ENCODE measurements at places on chromosomes 16 and 17.

- no peak for DNase-seq
Observed at GRCh38 chr16:21175397-21175796, 16.9 kb downstream of the LDAF1 start.

DNA sequence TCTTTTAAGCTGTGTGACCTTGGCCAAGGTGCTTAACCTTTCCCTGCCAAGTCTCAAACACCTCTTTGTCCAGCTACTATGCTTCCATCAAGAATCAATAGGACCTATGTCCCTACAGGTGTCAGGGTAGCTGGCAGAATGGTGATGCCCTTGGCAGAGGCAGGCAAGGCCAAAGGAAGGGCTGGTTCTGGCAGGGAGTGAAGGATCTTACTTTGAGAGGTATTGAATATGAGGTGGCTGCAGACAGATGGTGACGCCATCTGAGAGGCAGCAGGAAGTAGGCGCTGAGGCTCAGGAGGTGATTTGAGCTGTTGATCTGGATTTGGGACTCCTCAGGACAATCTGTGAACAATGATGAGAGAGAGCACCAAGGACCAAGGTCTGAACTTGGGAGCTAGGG lies 12.5 kb downstream of the ABCC3 start:
- no peak for DNase-seq

DNA sequence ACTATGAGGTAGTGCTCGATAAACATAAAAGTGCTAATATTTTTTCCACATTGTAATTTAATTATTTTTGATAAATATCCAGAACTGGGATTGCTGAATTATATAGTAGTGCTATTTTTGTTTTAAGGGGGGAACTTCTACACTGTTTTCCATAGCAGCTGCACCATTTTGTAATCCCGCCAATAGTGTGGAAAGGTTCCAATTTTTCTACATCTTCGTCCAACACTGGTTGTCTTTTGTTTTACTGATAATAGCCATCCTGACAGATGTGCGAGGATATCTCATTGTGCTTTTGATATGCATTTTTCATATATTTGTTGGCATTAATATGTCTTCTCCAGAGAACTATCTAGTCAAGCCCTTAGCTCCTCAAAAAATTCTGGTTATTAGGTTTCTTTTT lies 259.6 kb upstream of the KCNJ16 start:
- no peak for DNase-seq

DNA sequence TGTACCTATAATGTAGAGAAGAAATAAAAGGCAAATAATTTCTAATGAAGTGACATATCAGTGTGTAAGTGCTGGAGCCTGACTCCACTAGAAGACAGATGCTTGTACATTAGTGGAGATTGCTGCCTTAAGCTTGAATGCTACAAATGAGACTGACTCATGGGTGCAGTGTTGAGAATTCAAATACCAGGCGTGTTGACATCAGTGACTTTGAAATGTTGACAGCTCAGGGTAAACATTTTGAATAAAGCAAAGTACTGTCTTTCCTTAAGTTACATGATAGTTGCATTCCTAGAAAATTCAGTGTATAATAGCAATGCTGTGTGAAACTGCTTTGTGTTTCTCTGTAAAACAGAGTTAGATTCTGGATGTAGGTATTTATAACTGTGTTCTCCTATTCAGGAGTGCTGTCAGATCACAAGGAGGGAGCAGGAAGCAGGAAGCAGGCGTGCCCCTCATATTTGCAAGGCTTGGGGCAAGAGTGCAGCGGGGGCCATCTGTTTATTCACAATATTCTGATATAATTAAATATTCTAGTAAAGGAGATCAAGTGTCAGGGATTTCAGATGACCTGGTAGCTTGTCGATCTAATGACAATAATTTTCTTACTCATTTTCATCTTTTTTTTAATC lies 119.0 kb downstream of the SPECC1 start:
- DNase-seq: no peak

GRCh38 chr16:81810361-81810760 lies 31.3 kb downstream of the PLCG2 start:
- DNase-seq: no peak

DNA sequence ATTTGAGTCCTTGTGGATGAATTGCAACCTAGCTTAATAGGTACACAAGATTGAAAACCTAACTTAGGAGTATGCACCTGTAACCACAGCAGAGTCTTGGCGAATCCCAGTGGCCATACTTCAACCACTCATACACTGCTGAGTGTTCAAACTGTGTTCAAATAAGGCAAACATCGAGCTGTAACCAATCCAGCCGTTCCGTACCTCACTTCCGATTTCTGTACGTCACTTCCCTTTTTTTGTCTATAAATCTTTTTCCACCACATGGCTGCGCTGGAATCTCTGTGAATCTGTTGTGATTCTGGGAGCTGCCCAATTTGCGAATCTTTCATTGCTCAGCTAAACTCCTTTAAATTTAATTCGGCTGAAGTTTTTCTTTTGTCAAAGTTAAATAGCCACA lies 190.6 kb downstream of the MAF start:
- DNase-seq: no peak

- DNase-seq: no peak
Observed at GRCh38 chr17:2949469-2950044, 113.8 kb downstream of the OR1D5 start.

GRCh38 chr17:74211141-74211911 lies 2.0 kb upstream of the TTYH2 start:
- no peak for DNase-seq

GRCh38 chr17:66307257-66307656 lies 4.8 kb downstream of the PRKCA start:
- no peak for DNase-seq

DNA sequence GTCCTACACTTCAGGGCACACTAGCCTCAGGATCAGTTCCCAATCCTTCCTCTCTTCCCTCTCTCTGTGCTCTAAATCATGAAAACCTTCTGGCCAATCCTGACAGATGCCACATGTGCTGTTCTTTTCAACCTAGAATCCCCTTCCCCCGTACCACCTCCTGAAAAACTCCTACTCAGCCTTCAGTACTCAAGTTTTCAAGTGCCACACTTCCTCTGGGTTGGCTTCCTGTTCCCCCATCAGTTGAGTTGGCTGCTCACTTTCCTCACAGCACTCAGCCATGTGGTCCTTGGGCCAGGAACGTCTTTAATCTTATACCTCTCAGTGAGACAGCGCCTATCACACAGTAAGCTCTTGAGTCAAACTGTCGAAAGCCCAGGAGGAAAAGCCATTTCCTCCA lies 3.3 kb downstream of the ASPHD1 start:
- no peak for DNase-seq

DNA sequence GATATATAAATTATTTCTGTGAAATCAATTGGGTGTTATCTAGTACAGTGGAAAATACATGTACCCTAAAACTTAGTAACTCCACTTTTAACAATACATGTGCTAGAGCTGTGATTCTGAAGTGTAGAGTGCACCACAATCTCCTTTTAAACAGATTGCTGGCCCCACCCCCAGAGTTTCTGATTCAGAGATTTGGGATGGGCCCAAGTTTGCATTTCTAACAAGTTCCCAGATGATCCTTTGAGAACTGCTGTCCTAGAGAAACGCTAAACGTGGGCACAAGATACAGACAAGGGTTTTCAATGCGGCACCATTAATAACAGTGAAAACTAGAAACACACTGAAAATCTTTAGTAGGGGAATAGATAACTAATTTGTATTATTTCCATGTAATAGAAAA lies 49.2 kb downstream of the NXPH3 start:
- no peak for DNase-seq

DNA sequence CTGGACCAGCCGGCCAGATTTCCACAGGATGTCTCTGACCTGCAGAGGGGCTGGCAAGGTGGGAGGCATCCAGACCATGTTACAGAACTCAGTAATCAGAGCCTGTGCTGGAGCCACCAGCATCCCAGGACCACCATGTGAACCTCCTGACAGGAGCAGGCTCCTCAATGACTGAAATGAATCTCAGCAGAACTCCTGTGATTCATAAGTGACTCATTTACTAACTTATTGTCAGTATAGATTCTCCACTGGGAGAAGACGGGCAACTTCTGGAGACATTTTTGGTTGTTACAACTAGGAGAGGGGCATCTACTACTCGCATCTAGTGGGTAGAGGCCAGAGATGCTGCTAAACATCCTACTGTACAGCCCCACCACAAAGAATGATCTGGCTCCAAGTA lies 3.1 kb upstream of the WWOX start:
- no peak for DNase-seq

GRCh38 chr17:56908001-56908542 lies 5.8 kb downstream of the TRIM25 start:
- no peak for DNase-seq

DNA sequence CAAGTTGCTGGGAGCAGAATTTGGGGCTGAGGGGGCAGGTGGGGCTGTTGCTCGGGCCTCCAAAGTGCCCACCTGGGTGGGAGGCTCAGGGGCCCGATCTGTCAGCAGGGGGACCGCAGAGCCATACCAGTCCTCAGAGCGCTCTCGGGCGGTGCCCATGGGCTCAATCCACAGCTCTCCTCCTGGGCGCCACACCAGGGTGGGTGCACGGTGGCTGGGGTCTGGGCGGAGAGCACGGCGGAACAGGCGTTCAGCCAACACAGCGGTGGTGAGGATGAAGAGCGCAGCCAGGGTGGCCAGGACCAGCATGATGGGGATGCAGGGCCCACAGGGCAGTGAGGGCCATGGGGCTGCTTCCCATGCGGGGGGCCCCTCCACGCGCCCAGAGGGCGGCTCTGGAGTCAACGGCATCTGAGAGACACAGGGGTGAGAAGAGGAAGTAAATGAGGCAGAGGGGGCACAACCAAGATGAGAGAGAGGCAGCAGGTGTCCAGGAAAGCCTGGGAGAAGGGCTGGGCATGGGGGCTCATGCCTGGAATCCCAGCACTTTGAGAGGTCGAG lies 1.2 kb downstream of the C16orf54 start:
- no peak for DNase-seq

- DNase-seq: no peak
Observed at GRCh38 chr17:27466743-27467375, 10.6 kb downstream of the KSR1 start.

DNA sequence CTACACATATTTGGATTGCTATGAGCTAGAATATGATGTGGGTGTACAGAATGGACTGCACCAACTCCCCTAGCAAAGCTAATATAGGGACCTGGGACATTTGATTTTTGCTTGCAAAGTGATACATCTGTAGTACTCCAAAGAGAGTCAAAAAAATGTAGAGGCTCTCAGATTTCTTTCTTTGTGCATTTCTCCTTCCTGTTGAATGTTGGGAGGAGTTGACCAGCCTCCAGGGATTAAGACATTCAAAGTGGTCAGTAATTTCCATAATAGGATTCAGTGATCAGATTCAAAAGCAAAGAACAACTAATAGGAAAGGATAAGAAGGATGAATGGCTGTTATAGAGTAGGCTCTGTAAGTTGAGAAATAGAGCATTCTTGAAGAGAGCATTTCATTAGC lies 934.9 kb downstream of the KCNJ2 start:
- no peak for DNase-seq

DNA sequence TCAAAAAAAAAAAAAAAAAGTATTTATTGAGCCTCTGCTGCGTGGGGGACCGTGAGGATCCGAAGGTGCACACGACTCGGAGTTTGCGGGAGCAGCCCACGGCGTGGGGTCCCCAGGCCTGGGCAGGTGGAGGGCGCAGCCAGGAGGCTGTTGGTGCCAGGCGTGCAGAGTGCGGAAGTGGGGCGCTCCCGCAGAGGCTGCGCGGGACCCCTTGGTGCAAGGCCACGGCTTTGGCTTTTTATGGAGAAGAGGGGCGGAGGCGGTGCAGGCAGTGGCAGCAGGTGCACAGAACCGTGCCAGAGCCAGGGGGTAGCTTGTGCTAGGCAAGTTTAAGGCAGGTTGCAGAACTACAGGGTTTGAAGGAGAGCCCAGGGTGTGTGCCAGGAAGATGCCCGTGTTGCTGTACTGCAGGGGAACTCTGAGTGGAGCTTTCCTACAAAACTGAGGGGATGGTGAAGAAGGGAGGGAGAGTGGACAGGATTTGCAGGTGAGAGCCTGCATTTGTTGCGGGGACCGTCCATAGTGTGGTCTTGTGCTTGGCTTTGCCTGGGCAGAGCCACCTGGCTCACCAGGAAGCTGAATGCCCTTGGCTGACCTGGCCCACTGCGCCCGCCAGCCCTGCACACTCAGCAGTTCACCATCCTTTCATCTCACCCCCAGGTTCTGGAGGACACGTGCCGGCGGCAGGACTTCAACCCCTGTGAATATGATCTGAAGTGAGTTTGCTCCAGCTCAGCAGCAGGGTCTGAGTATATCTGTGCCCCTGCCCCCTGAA lies 1.3 kb downstream of the ASPSCR1 start:
- DNase-seq: no peak

DNA sequence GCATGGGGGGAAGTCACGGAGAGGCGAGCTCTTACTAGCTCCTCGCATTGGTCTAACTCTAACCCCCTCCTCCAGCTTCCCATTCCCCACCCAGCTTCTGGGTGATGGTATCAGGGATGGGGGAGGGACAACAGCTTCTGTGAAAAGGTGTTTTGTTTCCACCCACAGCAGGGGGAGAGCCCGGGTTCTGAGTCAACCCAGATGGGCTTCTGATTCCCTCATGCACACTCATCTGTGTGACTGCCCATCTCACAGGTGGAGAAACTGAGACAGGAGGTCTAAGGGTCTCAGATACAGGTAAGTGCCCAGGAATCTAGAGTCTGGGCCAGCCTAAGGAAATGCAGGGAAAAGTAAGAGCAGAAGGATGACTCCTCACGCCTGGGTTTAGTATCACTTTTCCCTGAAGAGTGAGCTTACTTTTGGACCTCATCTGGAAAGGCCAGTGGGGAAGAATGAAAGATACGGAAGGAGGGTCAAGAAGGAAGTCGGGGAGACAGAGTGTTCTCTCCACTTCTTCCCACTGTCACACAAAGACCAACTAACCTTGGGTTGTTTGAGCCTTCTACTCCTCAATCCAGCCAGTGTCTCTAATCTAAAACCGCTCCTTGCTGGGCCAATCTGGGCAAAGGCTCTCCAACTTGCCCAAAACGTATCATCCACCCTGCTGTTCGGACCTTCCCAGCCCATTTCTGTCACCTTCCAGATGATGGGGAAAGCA lies 3.1 kb upstream of the TLCD2 start:
- no peak for DNase-seq

- DNase-seq: no peak
Observed at GRCh38 chr17:489758-490329, 137.2 kb upstream of the RPH3AL start.

DNA sequence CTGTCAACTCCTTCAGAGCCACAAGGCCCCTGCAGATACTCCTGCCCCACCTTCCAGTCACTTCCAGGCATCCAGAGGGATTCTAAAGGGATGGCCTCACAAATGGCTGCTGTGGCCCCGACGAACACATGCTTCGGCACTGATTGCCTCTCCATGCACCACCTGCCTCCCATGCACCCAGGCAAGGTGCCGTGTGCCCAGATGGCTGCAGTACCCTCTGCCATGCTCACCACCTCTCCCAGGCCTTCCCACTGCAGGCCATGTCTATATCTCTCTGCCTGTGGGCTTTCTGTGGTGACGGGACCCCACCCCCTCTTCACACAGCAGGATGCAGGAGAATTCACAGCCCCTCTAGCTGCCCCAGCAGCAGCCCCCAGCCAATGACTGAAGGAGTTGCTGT lies 27.9 kb upstream of the LYRM9 start:
- DNase-seq: no peak

DNA sequence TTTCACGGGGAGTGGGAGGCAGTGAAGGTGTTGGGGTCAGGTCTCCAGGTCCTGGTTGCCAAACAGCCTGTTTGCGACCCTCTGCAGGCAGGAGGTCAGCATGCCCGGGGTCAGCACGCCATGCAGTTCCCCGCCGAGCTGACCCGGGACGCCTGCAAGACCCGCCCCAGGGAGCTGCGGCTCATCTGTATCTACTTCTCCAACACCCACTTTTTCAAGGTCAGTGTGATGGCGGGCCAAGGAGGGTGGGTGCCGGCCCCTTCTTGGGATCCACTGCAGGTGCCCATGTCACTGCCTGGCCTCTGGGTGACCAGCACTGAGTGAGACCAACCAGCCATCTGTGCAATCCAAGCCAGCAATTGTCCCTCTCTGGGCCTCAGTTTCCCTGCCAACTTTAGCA lies 21.3 kb downstream of the ADGRG5 start:
- no peak for DNase-seq

All from cortex of kidney (tissue), 1 donor.